ENCODE measurements at places on chromosomes 4 and X.
A peak's percentile ranks its signal among the peaks of the same experiment; 100 is the strongest.

DNA sequence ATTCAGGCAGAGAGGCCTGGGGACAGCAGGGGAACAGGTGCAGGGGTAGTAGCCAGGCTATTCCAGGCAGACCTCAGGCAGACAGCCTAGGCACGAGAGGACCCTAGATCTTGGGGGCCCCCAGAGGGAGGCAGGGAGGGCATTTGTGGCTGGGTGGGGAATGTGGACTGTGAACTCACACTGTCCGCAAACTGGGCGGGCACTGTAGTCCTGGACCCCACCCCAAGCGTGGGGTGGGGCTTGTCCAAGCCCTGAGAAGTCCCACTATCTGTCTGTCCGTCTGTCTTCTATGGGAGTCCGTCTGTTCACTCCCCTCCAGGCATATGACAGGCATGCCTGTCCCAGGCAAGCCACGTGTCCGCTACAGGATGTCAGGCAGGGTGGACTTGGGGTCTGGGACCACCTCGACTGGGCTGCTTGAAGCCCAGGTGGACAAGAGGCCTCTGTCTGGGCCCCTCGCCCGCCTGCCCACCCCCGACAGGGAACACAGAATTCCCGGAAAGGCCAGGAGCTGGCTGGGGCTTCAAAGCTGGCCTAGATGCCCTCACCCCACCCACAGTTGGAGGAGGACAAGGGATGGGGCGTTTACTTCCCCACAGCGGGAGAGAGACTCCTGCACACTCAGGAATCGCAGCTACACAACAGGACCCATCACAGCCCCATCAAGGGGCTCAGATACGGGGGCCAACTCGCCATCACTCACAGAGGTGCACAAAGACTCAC, at the start of gene SLC38A5:
SLC38A5 (minus strand) TSS at position 151 of the 723 bp plus-strand sequence. CDS start 2,336 bp downstream, outside the sequence.
- DNase-seq = no peak

GRCh38 chrX:136879001-136879687, 1.4 kb downstream of the RBMX start:
- no peak for DNase-seq

GRCh38 chrX:9997041-9997440, 29.9 kb downstream of the CLDN34 start:
- no peak for DNase-seq

DNA sequence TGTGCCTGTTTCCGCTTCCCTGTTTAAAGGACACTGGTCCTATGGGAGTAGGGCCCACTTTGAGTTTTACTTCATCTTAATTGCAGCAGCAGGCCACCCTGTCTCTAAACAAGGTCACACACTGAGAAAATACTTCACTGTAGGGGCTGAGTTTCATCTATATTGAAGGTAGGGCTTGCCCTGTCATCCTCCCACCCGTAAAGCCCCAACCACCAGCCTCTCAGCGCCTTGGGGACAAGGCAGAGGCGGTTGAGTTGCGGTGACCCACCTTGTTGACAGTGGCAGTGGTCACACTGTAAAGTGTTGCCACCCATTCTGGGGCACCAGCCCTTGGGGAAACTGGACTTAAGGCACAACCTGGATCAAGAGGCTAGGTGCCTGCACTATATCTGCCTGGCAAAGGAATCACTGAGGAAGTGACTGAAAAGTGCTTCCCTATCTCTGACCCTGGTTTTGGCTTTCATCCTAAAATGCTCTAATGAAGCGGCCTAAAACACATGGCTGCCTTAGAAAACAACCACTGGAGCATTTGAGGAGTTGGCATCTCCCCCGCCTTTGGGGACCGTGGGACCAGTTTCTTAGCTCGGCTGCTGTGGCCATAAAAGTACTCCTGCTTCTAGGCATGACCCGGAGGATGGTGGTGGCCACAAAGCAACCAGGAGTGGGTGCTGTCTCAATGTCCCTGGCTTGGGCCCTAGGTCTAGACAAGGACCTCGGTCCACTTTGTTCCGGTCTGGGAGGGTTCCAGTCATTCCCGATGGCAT, 7.8 kb upstream of the WDR1 start:
- no peak for DNase-seq

DNA sequence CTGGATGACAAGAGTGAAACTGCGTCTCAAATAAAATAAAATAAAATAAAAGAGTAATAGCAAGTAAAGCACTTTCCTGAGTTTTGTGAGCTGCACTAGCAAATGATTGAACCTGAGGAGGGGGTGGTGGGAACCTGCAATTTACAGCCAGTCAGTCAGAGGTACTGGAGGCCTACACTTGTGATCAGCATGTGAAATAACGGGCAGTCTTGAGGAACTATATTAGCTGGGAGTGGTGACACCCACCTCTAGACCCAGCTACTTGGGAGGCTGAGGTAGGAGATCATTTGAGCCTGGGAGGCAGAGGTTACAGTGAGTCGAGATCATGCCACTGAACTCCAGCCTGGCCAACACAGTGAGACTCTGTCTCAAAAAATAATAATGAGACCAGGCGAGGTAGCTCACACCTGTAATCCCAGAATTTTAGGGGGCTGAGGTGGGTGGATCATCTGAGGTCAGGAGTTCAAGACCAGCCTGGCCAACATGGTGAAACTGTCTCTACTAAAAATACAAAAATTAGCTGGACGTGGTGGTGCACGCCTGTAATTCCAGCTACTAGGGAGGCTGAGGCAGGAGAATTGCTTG, 537.1 kb upstream of the HTR2C start:
- no peak for DNase-seq

DNA sequence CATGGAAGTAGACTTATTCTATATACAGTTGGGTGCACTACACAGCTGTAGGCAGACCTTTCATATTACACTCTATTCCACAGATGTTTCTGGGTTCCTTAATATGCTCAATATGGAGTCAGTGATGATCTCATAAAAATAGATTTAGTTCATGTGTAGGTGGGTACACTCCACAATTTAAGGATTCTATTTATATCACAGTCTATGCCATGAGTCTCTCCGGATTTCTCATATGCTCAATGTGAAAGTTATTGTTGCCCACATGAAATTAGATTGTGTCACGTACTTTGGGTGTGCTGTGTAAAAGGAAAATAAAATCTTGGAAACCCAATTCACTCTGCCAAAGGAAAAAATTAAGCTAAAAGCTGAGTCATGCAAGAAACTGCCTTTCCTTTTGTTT, 32.5 kb upstream of the TASL start:
- DNase-seq = no peak

- no peak for DNase-seq
These were observed 17.9 kb upstream of the PDE5A start for GRCh38 chr4:119646347-119647071.

DNA sequence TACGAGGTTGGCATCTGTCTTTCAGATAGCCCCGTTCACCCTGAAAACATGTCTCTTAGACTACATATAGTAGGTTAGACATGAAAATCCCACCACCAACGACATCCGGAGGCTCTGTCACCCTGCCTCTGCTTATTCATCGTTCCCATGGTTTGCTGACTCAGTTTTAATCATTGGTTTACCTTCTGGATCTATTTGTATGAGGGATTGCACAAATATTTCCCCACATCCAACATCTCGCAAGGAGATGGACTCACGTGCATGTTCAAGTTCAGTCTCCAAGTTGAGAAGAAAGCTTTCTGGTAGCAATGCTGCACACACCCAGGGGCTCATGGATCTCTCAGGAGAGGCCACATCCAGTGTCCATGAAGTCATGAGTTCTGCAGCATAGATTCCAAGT, 10.8 kb downstream of the CETN2 start:
- DNase-seq = no peak

DNA sequence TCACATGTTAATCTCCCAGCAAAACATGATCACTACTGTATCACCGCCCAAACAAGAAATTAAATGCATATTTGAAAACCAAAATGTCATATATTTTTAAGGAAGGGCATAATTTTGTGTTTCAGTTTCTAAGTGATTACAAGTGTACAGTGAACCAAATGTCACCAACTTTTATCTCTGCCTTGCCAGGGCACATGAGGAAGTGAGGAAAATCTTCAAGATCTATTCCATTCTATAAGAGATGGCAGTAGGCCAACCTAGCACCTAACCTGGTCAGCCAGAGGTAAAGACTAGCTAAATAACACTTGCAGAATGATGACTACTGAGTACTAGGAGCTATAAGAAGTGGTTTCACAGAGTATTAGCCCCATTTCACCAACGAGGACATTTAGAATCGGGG, 107.2 kb downstream of the ATP11C start:
- DNase-seq = no peak

GRCh38 chr4:100240008-100240407, 49.7 kb upstream of the DDIT4L start:
- no peak for DNase-seq

DNA sequence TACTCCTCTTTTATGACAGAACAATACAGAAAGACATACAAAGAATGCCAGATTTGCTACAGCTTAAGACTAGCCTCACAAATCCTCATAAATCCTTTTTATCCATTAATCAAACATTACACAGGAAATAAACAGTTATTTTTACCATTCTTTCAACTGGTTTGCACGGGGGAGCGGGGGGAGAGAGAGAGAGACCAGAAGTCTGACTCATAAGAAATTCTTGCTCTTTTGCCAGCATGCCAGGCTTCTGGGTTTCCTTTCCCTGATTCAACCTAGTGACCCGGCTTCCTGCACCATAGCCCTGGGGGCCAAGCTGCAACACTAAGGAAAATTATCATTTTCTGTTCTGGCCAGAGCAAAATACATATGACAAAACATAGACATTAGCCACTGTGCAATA, 6.8 kb upstream of the RRAGB start:
- peak; percentile 9 for DNase-seq

GRCh38 chr4:149112109-149112508, 669.9 kb upstream of the NR3C2 start:
- DNase-seq = no peak

DNA sequence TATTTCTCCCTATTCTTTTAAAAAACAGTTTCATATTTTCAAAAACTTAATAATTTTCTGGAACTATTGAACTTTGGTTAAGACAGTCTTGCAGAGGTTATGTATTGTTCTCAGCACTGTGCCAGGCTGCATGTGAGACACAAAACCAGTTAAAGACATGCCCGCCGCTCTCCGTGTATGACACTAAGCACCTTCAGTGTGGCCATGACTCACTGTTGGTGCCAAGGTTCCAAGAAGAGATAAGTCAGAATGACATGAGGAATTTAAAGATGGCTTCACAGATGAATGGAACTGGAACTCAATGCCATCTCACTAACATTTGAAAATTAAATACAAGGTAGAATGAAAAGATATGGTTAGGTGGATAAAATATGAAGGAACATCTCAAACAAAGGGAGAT, 525.5 kb upstream of the ZFP42 start:
- no peak for DNase-seq

- no peak for DNase-seq
These were observed 8.9 kb downstream of the SNX25 start for GRCh38 chr4:185218312-185218711.

GRCh38 chr4:90990284-90990683, 863.1 kb downstream of the CCSER1 start:
- no peak for DNase-seq

GRCh38 chrX:38937400-38937799, 136.1 kb downstream of the MID1IP1 start:
- no peak for DNase-seq

DNA sequence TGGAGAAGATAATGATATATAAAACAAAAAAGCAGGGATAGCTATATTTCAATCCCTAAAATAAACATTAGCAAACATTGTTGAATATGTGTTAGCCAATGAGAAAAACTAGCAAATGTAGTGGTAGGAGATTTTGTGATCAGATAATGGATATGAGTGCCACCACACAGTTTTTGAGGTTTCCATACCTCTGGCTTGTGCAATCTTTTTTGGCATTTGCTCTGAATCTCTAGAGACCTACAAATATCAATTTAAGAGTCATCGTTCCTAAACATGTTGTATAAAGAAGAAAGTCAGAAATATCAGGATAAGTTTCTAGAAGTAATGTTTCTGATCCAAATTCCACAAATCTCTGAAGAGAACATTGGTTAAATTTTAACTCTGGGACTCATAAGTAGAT, 308.7 kb downstream of the PDGFC start:
- no peak for DNase-seq

- no peak for DNase-seq
These were observed 162.9 kb upstream of the SPIN4 start for GRCh38 chrX:63513825-63514568.

DNA sequence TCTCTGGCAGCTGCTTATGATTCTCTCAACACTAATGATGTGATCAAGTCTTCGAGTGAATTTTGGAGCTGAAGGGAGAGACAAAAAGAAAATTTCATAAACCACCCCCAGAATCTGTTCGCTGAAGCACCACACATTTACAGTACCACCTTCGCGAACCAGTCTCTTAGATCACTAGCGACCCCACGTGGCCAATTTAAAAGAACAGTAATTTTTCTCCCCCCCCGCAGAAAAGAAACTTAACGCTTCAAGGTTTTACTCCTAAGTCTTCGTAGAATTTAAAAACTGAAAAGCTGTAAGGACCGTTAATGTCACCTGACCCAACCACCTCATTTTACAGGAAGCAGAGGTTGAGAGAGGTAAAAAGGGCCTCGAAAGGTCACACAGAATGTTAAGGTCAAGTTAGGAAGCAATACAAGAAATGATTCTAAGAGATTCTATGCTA, 187.5 kb downstream of the QDPR start:
- peak; percentile 18 for DNase-seq

DNA sequence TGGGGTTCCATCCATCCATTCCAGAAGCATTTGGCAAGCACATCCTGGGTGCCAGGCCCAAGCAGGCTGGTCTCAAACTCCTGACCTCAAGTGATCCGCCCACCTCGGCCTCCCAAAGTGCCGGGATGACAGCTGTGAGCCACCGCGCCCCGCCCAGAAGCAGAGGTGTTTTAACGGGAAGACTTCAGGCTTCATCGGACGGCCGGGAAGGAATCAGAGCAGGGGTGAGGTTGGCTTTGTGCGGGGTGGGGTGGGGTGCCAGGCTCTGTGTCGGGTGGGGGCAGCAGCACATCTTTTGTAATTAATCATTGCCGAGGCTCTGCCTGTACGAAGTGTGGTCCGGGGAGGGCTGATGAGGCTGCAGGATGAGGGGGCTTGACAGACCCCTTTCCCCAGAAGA, 5.1 kb upstream of the SLC25A6 start:
- DNase-seq = no peak

DNA sequence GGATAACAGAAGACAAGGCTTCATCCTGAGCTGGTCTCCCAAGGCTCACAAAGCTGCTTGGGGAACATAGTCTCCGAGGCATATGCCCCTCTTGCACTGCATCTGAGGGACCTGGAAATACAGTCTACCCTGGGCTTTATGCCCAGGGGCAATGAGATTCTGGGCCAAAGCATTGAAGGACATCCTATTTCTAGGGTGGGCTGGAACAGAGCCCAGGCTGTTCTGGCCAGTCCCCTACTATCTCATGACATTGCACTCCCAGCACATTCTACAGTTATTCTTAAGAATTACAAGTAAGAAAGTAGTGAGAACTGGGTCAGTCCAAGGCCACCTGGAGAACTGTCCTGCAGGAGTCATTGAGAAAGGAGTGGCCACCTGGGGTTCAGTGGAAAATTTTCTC, 107.6 kb downstream of the USP46 start:
- no peak for DNase-seq

DNA sequence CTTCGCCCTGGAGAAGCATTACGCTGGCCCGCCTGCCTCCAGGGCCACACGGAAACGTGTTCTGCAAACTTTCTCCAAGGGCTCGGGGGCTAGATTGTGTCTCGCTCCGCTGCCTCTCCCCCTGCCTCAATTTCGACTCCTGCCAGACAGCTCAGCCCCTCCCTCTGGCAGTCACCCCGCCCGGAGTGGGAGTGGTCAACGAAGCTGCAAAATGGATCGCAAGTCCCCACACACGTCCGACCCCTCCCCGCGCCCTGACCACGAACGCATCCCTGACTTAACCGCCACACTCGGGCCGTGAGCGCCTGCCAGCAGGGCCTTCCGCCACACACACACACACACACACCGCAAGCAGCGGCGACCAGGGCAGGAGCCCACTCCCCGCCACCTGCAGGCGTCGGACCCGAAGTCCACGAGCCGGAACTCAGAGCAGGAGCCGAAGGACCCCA, 47.0 kb upstream of the NKAP start:
- no peak for DNase-seq
